ENCODE measurements at places on chromosomes 7 and 10.

- DNase-seq = peak; percentile 42
These were observed 21.4 kb upstream of the RSBN1L start for GRCh38 chr7:77674878-77675277.

- DNase-seq = no peak
These were observed 11.2 kb upstream of the EPHA1 start for GRCh38 chr7:143419880-143420279.

- peak; percentile 64 for DNase-seq
These were observed 180.9 kb downstream of the ADAM12 start for GRCh38 chr10:126207313-126207771.

- no peak for DNase-seq
These were observed 118.8 kb downstream of the IQUB start for GRCh38 chr7:123415625-123416024.

DNA sequence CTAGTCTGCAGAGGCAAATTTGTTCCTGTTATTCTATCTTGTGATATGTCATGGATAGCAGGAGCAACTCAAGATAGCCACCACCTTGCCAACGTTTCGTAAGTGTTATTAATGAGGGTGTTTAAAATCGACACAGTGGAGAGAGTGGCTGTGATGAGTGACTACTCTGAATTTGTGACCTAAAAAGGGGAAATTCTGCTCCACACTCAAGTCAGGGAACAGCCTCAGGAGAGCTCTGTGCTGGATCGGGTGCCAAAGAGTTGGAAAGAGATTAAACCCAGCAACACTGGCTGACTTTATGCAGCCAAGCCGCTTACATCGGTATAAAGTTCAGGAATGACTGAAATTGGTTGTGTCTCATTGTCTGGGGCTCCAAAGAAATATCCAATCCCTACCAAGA lies 9.5 kb downstream of the TACC2 start:
- DNase-seq = no peak

- no peak for DNase-seq
These were observed 45.4 kb downstream of the KAT6B start for GRCh38 chr10:74871595-74872382.

DNA sequence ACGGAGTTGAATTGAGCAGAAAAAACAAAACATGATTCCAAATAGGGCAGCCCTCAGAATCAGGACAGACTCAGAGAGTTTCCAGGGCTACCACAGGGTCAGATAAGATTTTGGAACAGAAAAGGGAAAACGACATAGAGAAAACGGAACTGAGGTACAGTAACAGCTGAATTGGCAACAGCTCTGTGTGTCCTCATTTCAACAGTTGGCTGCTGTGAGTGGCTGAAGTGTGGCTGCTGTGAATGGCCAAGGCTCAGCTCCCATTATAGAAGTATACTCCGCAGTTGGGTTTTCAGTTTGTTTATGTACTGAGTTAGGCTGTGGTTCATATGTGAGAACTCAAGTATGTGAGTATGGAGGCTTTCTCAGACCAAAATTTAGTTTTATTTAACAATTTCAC lies 32.0 kb downstream of the ANTXRL start:
- no peak for DNase-seq

DNA sequence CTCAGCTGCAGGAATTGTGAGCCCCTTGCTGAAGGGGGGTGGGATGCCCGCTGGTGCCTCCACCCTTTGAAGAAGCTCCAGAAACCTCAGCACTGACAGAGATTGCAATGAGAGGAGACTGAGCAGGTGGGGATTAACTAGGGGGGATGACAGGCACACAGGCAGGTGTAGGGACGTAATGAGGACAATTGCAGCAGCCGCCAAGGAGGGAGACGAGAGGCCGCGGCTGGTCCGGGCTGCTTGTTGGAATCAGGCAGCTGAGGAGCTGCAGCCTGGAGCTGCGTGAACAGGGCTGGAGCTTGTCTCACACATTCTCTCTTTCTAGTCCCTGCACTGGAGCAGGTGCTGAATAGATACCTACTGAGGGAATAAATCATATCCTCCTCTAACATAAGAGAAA lies 122.0 kb upstream of the TCERG1L start:
- no peak for DNase-seq

DNA sequence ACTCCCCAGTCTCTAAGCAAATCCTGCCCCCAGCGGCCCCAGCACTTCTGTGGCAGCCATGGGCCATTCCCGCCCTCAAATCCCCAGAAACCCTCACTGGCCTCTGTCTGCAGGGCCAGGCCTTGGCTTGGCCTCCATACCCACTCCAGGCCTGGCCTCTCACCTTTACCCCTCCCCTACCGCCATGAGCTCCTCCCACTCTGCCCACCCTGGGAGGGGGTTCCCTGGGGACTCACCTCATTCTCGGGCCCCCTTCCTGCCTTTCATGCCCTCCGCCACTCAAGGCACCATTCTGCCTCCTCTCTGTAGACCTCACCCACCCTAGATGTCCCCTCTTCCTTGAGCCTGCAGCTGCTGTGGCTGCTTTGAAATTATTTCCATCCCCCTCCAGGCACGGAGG lies 41.0 kb downstream of the PRF1 start:
- DNase-seq = no peak

DNA sequence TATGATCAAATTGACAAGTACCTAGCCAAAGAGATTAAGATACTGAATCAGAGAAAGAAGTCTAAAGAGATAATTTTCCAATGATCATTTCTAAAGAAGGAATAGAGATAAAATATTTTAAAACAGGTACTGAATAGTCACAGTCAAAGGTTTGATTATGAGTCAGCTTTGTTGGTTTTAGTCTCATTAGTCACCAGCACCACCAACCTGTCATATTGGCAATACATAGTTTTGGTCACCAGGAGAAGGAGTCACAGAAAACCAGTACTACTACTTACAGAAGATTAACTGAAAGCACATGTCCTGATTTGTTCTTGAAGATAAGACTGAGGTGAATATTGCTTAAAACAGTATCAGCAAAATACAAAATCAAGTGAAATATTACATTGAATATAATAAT lies 34.6 kb downstream of the ZEB1 start:
- DNase-seq = peak; percentile 65

- DNase-seq = no peak
These were observed 35.7 kb downstream of the SLC29A3 start for GRCh38 chr10:71354776-71355175.

- DNase-seq = no peak
These were observed 86.9 kb downstream of the EXOC4 start for GRCh38 chr7:133339772-133340171.

DNA sequence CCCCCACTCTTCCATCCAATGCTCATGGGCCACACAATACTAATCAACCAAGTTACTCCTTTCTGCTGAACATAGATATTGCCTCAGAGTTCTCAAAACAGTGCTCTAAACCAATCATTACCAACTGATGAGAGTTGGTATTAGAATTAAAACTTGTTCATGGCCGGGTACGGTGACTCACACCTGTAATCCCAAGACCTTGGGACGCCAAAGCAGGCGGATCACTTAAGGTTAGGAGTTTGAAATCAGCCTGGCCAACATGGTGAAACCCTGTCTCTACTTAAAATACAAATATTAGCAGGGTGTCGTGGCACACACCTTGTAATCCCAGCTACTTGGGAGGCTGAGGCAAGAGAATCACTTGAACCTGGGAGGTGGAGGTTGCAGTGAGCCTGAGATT lies 8.2 kb downstream of the TM9SF3 start:
- DNase-seq = no peak
